Tibial nerve (tissue), 4 donors: ENCODE measurements at places on chromosomes 3 and 15. TPM values are rescaled to one million over a fixed set of nuclear protein-coding genes. Genes with fewer than 3 reads are reported as not detected.

DNA sequence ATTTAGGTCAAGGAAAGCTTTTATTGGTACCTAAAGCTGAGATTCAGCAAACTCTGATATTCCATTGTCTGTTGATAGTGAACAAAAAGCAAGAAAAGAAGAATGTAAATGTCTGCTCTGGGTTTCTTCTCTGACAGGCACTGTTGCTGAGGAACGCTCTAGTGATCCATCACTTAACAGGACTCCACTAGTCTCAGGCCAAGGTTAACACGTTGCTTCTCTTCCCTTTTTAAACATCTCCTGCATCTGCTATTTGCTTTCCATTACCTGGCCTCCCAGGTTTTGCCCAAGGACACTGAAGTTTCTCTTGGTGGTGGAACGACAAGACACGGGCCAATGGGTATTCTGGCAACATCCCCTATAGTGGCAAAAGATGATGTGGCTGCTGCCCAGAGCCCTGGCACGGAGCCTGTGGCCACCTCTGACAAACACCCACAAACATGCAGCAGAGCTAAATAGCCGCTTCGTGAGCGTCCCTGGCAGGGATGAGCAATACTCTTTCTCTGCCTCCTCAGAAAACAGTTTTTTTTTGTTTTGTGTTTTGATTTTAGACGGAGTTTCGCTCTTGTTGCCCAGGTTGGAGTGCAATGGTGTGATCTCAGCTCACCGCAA lies 97.8 kb upstream of the AKAP13 start:
- H3K4me3 ChIP-seq, result no peak overlapping the region
- no peaks in the 10 kb centered on the region for H3K4me1 ChIP-seq
- no peak for DNase-seq
- H3K36me3 ChIP-seq, result no peaks in the 10 kb centered on the region

GRCh38 chr3:184239708-184240107 lies 9.1 kb downstream of the ALG3 start:
- H3K4me1 ChIP-seq, result no peaks in the 10 kb centered on the region
- peaks cover 8% of the 10 kb centered on the region for H3K27me3 ChIP-seq
- H3K4me3 ChIP-seq, result no peak overlapping the region
- no peaks in the 10 kb centered on the region for H3K36me3 ChIP-seq
- no peak overlapping the region for H3K27ac ChIP-seq

DNA sequence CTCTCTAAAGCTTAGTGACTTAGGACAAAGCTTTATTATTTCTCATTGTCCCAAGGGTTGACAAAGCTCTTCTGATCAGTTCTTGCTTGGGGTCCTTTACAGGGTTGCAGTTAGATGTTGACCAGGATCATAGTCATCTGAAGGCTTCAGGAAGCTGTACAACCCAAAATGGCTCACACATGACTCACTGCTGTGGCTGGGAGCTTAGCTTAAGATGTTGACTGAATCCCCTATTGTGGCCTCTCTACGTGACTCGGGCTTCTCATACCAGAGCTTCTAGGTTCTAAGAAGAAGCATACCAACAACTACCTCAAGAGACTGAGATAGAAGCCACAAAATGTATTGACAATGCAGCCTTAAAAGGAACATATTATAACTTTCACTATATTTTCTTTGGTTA lies 569.6 kb upstream of the ROBO2 start:
- no peak overlapping the region for H3K4me3 ChIP-seq
- no peaks in the 10 kb centered on the region for H3K27me3 ChIP-seq
- H3K27ac ChIP-seq, result no peak overlapping the region
- H3K36me3 ChIP-seq, result no peaks in the 10 kb centered on the region

- H3K27me3 ChIP-seq, result no peaks in the 10 kb centered on the region
- no peak overlapping the region for H3K4me3 ChIP-seq
- H3K36me3 ChIP-seq, result no peaks in the 10 kb centered on the region
- no peak for DNase-seq
- H3K4me1 ChIP-seq, result no peaks in the 10 kb centered on the region
Observed at GRCh38 chr3:46218196-46218709, 10.1 kb upstream of the CCR1 start.

HACL1 gene
- total RNA-seq, result 19.5 TPM

- no peak overlapping the region for H3K27ac ChIP-seq
- H3K4me3 ChIP-seq, result no peak overlapping the region
Observed at GRCh38 chr15:68556139-68556990, 22.4 kb upstream of the CORO2B start.

KCNMB2 gene
- not detected for total RNA-seq

GRCh38 chr3:98151241-98151640 lies 4.0 kb downstream of the OR5H14 start:
- H3K4me3 ChIP-seq, result no peak overlapping the region
- H3K27ac ChIP-seq, result no peak overlapping the region
- no peaks in the 10 kb centered on the region for H3K27me3 ChIP-seq
- DNase-seq, result no peak
- no peaks in the 10 kb centered on the region for H3K4me1 ChIP-seq

- H3K4me1 ChIP-seq, result no peaks in the 10 kb centered on the region
- no peaks in the 10 kb centered on the region for H3K27me3 ChIP-seq
- no peak overlapping the region for H3K4me3 ChIP-seq
- DNase-seq, result no peak
- no peak overlapping the region for H3K27ac ChIP-seq
Observed at GRCh38 chr3:131568460-131568859, 65.7 kb upstream of the MRPL3 start.

GRCh38 chr3:68832680-68833079 lies 99.7 kb downstream of the TAFA4 start:
- no peak for DNase-seq
- no peaks in the 10 kb centered on the region for H3K4me1 ChIP-seq
- no peak overlapping the region for H3K27ac ChIP-seq
- no peak overlapping the region for H3K4me3 ChIP-seq
- no peaks in the 10 kb centered on the region for H3K27me3 ChIP-seq

CELSR3 gene
- total RNA-seq, result 13.5 TPM

SEC61A1 gene
- total RNA-seq, result 111 TPM

COL6A5 gene
- not detected for total RNA-seq

CRTAP gene
- 359 TPM for total RNA-seq
